ENCODE measurements at places on chromosomes 3 and 15. TPM values are rescaled to one million over a fixed set of nuclear protein-coding genes. Genes with fewer than 3 reads are reported as not detected.

NGLY1 gene
- total RNA-seq, result 29.9 TPM

C15orf61 gene
- total RNA-seq, result 7.6 TPM

MELTF gene
- total RNA-seq, result 4.1 TPM

STRC gene
- total RNA-seq, result 0.19 TPM

TTLL13 gene
- 0.19 TPM for total RNA-seq

SV2B gene
- total RNA-seq, result not detected

CHRNA7 gene
- 9.5 TPM for total RNA-seq

PIERCE2 gene
- 2.0 TPM for total RNA-seq

NANOGP8 gene
- total RNA-seq, result 0.34 TPM

GABRR3 gene
- not detected for total RNA-seq

NOX5 gene
- not detected for total RNA-seq

IL12A gene
- total RNA-seq, result 0.54 TPM

DNA sequence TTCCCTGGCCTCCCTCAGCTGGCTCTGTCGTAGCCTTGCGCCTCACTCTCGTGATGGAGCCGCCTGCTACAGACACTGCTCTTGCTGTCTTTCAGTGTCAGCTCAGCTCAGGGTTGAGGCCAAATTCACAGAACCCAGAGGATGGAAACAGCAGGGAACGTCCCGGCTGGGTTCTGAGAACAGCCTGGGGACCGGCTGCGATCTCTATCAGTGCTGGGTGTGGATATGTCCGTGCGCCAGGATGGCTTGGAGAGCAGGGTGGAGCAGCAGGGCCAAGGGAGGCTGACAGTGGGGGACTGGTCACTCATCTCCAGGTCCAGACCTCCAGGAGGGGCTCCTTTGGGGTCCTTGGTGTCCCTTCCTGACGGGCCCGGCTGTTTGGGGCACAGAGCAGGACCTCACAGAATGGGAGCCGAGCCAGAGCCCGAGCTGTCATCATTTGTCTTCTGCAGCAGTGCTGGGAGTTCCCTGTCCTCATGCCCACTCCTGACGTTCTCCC lies 18.4 kb downstream of the KLF15 start:
- no peak for DNase-seq
- H3K27ac ChIP-seq, result no peak overlapping the region
- H3K4me3 ChIP-seq, result no peak overlapping the region
- peaks cover 16% of the 10 kb centered on the region for H3K4me1 ChIP-seq
- no peaks in the 10 kb centered on the region for H3K36me3 ChIP-seq
- H3K27me3 ChIP-seq, result no peaks in the 10 kb centered on the region

- H3K4me3 ChIP-seq, result no peak within 1 kb of the TSS
- no peaks in the 10 kb centered on the region for H3K36me3 ChIP-seq
- no peak within 1 kb of the TSS for H3K27ac ChIP-seq
- H3K4me1 ChIP-seq, result peaks cover 32% of the 10 kb centered on the region
- H3K27me3 ChIP-seq, result no peaks in the 10 kb centered on the region
Measured at GRCh38 chr3:109136523-109136922, at the start of gene C3orf85. TSS of gene C3orf85 (plus strand) at chr3:109136719. CDS start at chr3:109136848, 129 bp downstream.

GRCh38 chr3:182671541-182671940 lies 121.8 kb upstream of the ATP11B start:
- no peaks in the 10 kb centered on the region for H3K36me3 ChIP-seq
- no peak overlapping the region for H3K4me3 ChIP-seq
- no peak for DNase-seq

GRCh38 chr15:38477637-38478036 lies 23.7 kb downstream of the FAM98B start:
- H3K27me3 ChIP-seq, result no peaks in the 10 kb centered on the region
- H3K27ac ChIP-seq, result no peak overlapping the region
- peaks cover 5% of the 10 kb centered on the region for H3K36me3 ChIP-seq
- no peaks in the 10 kb centered on the region for H3K4me1 ChIP-seq
- no peak for DNase-seq

DNA sequence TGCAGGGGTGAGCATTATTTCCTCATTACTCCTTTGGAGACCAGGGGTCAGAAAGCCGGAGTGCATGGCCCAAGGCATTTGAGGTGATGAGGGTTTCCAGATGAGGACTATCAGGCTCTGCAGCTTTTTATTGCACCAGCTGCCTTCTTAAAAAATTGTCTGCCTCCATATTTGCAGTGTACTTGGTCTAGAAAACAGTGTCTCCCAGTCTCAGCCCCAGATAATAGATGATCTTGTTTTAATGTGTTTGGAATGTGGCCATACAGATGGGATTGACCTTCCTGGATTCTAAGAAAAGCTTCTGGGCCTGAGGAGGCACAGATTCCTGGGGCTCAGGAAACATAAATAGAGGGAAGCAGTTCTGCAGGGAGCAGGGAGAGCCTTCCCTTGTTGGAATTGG lies 123.3 kb downstream of the GABRG3 start:
- H3K36me3 ChIP-seq, result no peaks in the 10 kb centered on the region
- no peak overlapping the region for H3K4me3 ChIP-seq
- no peak overlapping the region for H3K27ac ChIP-seq
- H3K27me3 ChIP-seq, result no peaks in the 10 kb centered on the region
- H3K4me1 ChIP-seq, result peaks cover 5% of the 10 kb centered on the region

DNA sequence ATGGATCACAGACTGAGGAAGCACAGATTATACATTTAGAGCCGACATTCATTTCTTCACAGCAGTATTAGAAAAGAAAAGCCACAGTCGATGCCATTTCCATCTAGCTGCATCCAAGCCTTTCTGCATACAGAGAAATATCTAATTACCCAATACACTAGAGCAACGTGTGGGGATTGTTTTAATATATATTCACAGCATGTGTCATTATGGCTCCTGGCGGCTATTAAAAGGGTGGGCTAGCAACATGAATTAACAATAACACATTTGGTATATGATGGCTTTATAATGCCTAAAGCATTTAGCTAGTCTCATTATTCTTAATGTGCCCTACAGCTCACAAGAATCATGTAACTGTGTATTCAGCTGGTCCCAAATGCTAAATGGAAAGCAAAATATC lies 1030.5 kb downstream of the FHIT start:
- H3K27ac ChIP-seq, result no peak overlapping the region
- no peak overlapping the region for H3K4me3 ChIP-seq
- DNase-seq, result no peak
- no peaks in the 10 kb centered on the region for H3K27me3 ChIP-seq

GRCh38 chr3:101892648-101893047 lies 43.3 kb downstream of the NFKBIZ start:
- peaks cover 3% of the 10 kb centered on the region for H3K36me3 ChIP-seq
- no peaks in the 10 kb centered on the region for H3K27me3 ChIP-seq
- no peak overlapping the region for H3K27ac ChIP-seq
- H3K4me3 ChIP-seq, result no peak overlapping the region
- H3K4me1 ChIP-seq, result no peaks in the 10 kb centered on the region

DNA sequence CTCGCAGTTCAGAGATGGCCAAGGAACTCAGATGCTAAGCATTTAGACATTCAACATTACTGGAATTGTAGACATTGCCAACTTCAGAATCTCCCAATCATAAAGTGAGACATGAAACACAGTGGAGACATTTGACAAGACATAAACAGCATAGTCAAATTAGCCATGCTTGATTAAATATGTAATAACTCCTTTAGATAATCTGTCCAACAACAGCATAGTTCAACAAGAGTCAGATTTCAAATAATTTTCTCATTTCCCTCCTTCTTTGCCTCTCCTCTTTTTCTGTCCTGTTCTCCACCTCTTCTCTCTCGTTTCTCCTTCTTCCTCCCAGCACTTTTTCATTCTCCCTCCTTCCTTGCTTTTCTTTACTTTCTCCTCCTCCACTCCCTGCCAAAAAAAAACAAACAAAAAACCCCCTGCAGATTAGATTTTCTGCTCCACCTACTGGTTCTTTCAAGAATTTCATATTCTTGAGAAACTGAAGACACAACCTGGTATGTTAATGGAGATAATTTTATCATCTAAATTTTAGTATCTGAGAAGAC lies 20.2 kb downstream of the CPOX start:
- DNase-seq, result no peak
- H3K27ac ChIP-seq, result no peak overlapping the region
- H3K36me3 ChIP-seq, result peaks cover 11% of the 10 kb centered on the region
- peaks cover 4% of the 10 kb centered on the region for H3K4me1 ChIP-seq
- no peak overlapping the region for H3K4me3 ChIP-seq

DNA sequence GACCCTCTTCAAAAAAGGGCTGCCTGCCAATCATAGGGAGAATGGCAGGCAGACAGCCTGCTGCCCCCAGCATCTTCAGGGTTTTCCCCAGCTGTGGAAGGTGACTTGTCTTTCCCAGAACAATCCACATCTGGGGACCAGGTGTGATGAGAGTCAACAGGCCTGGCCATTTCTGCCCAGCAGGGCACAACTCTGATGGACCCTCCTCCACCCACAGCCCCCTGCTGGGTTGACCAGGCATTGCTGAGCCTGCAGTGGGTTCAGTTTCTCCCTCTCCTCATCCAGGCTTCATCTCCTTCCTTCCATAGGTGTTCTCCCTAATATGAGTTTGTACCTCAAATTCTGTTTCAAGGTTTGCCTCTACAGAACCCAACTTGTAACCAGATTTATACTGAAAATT lies 111.0 kb downstream of the MINAR1 start:
- no peak overlapping the region for H3K27ac ChIP-seq
- no peak for DNase-seq
- H3K4me1 ChIP-seq, result no peaks in the 10 kb centered on the region
- H3K27me3 ChIP-seq, result no peaks in the 10 kb centered on the region
- H3K36me3 ChIP-seq, result no peaks in the 10 kb centered on the region

DNA sequence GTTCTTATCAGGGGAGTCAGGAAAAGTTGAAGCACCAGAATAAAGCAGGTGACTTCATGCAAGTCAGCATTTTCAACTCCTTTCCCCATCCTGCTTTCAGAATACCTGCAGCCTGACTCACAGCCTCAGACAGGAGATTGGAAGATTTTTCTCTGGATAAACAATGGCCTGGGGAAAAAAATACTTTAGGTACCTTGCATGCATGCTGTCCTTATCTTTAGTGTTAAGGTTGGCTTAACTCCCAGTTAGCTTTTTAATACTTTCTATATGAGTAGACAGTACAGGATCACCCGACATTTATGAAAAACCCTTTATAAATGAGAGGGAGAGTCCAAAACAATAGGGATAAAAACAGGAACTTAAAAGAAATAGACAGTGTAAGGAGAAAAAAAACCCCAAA lies 53.6 kb downstream of the PAK2 start:
- H3K36me3 ChIP-seq, result peaks cover 40% of the 10 kb centered on the region
- peaks cover 5% of the 10 kb centered on the region for H3K4me1 ChIP-seq
- H3K27ac ChIP-seq, result no peak overlapping the region
- H3K27me3 ChIP-seq, result no peaks in the 10 kb centered on the region

GRCh38 chr3:63947594-63947993 lies 35.4 kb upstream of the SCAANT1 start:
- H3K27me3 ChIP-seq, result no peaks in the 10 kb centered on the region
- no peaks in the 10 kb centered on the region for H3K36me3 ChIP-seq
- H3K4me1 ChIP-seq, result peaks cover 28% of the 10 kb centered on the region
- H3K27ac ChIP-seq, result peak overlapping the region; percentile 60
- H3K4me3 ChIP-seq, result no peak overlapping the region

DNA sequence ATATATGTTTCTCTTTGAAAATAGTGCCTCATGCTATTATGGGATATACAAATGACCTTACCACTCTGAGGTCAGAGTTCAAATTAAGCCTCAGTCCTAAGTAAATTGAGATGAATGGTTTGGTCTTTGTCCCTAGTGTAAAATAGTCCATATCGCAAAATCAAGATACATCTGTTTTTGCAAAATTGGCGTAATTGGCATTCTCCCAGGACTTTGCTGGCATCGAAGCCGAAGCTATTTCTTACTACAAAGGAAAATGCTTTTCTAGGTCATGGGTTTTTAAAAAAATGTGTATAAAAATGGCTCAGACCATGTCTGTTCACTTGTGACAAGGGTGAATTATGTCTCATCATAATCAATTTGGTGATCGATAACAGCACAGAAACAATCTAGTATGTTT lies 25.9 kb downstream of the ROBO2 start:
- H3K27me3 ChIP-seq, result no peaks in the 10 kb centered on the region
- DNase-seq, result no peak
- H3K4me3 ChIP-seq, result no peak overlapping the region
- no peak overlapping the region for H3K27ac ChIP-seq

DNA sequence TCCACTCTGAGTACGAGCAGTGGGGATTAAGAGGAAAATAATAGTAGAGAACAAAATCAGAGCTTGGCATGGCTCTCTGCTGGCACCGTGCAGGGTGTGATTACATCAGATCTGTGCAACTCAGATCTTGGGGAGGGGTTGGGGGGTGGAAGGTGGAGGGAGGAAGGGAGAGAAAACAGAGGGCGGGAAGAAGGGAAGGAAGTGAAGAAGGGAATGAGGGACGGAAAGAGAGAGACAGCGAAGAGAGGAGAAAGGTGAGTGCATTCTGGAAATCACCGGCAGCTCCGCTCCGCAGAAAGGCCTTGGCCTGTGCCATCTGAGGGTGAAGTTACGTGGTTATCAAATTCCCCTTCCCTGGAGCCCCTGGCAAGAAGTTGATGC lies 31.0 kb upstream of the ADAMTS17 start:
- DNase-seq, result no peak
- H3K4me1 ChIP-seq, result peaks cover 3% of the 10 kb centered on the region
- H3K4me3 ChIP-seq, result peak overlapping the region; percentile 24
- H3K36me3 ChIP-seq, result peaks cover 8% of the 10 kb centered on the region
- H3K27ac ChIP-seq, result no peak overlapping the region

DNA sequence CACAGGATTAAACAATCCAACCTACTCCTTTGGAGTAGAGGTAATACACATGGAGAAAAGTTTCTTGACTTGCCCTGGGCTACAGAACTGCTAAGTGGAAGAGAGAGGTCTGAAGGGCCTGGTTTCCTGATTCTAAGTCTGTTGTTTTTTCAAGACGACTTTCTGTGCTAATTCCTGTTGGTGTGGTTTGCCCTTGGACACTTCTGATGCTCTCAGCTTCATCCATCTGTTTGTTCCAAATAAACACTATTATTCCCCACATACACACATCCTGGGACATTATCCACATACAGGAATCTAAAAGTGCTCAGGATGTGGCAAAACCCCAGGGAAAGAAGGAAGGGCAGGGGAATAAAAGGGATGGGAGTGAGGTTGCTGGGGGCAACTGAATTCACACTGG lies 393.5 kb upstream of the TBL1XR1 start:
- peaks cover 3% of the 10 kb centered on the region for H3K36me3 ChIP-seq
- peak overlapping the region; percentile 72 for H3K27ac ChIP-seq
- H3K4me3 ChIP-seq, result no peak overlapping the region
- H3K27me3 ChIP-seq, result no peaks in the 10 kb centered on the region
- no peak for DNase-seq
- peaks cover 44% of the 10 kb centered on the region for H3K4me1 ChIP-seq

GRCh38 chr3:18121020-18121419 lies 304.1 kb downstream of the SATB1 start:
- H3K27ac ChIP-seq, result no peak overlapping the region
- no peak for DNase-seq
- peaks cover 11% of the 10 kb centered on the region for H3K36me3 ChIP-seq
- no peaks in the 10 kb centered on the region for H3K4me1 ChIP-seq
- no peaks in the 10 kb centered on the region for H3K27me3 ChIP-seq
- no peak overlapping the region for H3K4me3 ChIP-seq

DNA sequence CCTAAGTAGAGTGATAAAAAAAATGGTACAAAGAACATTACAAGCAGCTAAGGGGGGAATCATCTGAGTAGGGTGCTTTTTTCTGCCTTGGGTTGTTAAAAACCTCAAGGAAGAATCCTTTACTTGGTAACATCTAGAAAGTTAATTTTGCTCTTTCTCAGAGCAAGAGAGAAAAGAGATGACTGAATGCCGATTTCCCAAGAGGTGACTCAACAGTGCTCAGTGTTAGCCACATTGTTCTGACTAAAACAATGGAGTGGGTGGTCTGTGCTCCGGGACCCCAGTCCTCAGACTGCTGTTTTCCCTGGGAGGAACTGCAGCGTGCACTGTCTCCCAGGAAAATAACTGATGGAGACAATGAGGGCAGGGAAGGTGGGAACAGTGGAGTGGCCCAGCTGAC lies 41.1 kb upstream of the RASGRP1 start:
- H3K36me3 ChIP-seq, result no peaks in the 10 kb centered on the region
- peaks cover 26% of the 10 kb centered on the region for H3K4me1 ChIP-seq
- H3K27me3 ChIP-seq, result no peaks in the 10 kb centered on the region
- no peak for DNase-seq

GRCh38 chr15:55366981-55367380 lies 41.2 kb downstream of the CCPG1 start:
- H3K27ac ChIP-seq, result no peak overlapping the region
- H3K36me3 ChIP-seq, result no peaks in the 10 kb centered on the region
- H3K27me3 ChIP-seq, result no peaks in the 10 kb centered on the region
